ENCODE measurements at places on chromosomes 6 and 20. TPM values are rescaled to one million over a fixed set of nuclear protein-coding genes. Genes with fewer than 3 reads are reported as not detected.

The PREX1 gene
- polyA plus RNA-seq: 24.3 TPM

The SYNGAP1 gene
- 19.1 TPM for polyA plus RNA-seq

- DNase-seq: no peak
Observed at GRCh38 chr20:21399005-21399475, 1.7 kb upstream of the NKX2-4 start.

GRCh38 chr6:12572896-12573827 is 143.4 kb upstream of the PHACTR1 start:
- DNase-seq: peak; percentile 81

DNA sequence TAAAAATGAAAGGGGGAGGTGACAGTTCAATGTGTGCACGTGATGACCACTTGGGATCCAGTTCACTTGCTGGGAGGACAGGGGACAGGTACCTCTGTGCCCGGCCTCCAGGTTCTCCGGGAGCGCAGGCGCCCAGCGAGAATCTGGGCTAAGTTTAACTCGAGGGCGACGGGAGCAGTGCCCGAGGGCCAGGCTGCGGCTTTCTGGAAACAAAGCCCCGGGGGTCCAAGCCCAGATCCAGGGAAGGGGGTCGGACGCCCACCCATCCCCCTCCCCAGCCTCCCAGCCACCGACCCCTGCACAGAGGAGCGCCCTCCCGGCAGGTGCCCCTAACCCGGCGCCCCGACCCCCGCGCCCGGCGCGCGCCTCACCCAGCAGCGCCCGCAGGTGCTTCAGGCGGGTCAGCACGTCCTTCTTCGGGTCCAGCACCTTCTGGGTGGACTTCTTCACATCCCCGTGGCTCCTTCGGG is 405 bp downstream of the RALGAPA2 start:
- DNase-seq: no peak

- no peak for DNase-seq
Observed at GRCh38 chr6:134427721-134428120, 109.8 kb upstream of the SGK1 start.

- DNase-seq: peak; percentile 66
Observed at GRCh38 chr6:36660771-36661471, 17.6 kb upstream of the CDKN1A start.

- DNase-seq: no peak
Observed at GRCh38 chr6:154535851-154536250, 25.4 kb upstream of the CNKSR3 start.

DNA sequence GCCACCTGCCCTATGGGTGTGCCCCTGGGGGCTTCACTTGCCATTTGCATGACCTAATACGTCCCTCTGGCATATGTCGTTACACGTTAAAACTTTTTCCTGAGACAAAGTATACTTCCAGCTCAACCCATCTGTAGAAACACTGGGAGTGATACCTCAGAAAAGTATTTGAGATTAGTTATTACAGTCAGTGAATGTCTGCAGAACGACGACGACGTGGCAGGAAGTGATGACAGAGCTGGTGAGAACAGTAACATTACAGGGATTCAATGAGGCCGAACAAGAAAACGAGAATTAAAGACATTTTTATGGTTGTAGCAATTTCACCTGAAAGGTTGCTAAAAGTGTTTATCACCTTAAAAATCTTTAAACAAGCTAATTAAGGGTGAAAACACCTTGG is 40.2 kb downstream of the SASH1 start:
- DNase-seq: no peak

- DNase-seq: no peak
Observed at GRCh38 chr20:16445482-16445881, 127.8 kb downstream of the KIF16B start.
